ENCODE measurements at places on chromosomes 4 and X.

GRCh38 chr4:174120446-174121295 is 162.8 kb downstream of the FBXO8 start:
- no peak for DNase-seq

DNA sequence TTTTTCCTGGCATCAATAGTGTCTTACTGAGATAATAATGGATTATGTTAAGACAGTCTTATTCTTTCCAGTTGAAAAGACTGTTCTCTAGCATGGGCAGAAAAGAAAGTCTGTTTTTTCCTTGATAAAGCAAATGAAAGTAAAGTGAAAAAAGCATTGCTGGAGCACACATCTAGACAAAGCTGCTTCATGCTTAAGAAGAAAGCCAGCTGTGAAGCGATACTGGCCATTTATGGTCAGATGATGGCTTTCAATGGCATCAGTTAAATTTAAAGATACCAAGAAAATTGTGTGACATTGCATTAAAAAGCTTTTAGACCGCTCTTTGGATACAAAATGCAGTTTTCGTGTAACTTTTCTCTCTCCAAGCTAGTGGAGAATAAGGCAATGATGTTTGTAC is 242.1 kb upstream of the TRAM1L1 start:
- no peak for DNase-seq

- peak; percentile 51 for DNase-seq
These were observed 158.7 kb downstream of the DCHS2 start for GRCh38 chr4:154332681-154333421.

- no peak for DNase-seq
These were observed 1885.5 kb upstream of the ADGRL3 start for GRCh38 chr4:59314637-59315036.

GRCh38 chrX:108127152-108127551 is 35.6 kb downstream of the ATG4A start:
- DNase-seq, result no peak

- no peak for DNase-seq
These were observed at the start of gene DCLK2 for GRCh38 chr4:150078041-150078578. Gene DCLK2 (plus strand): TSS chr4:150078445. CDS start chr4:150079028, 583 bp downstream.

DNA sequence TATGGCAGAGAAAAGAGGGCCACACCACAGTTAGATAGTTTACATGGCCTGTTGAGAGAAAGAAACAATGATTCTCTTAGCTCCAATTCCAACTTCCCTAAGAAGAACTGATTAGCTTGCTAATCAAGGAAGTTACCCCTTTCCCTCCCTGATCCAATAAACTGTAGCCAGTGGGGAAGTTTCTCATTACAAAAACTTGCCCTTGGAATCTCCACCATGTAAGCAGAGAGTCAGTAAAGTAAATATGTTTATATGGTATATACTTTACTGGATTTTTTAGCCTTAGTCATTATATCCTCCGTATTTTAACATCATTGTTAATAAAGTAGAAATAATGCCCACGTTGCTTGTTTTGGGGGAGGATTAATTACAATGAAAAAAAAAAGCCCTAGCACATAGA is 7.7 kb upstream of the ADGRL3 start:
- DNase-seq, result no peak

DNA sequence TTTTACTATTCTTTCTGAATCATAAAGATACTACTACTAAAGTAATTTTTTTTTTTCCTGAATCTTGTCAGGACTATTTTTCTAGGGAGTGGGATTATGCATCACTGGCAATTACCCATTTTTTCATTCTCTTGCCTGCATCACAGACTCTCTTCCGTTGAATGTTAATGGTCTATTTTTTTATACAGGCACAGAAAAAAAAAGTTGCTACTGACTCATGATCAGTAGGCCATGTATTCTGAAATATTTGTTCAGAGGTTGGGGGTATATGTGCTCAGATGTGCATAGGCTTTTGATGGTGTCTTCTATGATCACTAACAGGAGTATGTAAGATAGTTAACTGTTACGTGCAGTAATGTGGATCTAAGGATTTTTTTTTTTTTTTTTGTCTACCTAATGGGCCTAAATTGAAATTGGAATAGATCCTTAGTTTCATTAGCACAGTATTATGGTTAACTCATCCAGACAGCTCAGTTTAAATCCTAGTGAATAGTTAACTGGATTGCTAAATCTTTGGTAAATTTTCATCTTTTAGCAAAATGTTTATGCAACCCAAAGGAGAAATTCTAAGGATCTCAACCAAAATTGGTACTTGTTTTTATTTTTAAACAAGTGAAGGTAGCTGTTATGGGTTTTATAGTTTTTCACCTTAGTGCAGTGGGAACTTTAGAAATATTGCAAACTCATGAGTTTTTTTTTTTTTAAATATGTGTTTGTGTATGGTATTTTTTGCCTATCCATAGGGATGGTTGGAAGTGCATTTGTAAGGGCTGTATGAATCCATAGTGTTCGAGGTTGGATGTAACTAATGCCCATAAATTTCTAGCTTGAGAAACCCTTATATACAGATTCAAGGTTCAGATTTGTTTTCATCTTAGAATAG is 12.1 kb downstream of the BMP2K start:
- DNase-seq, result no peak

Measured in CD4-positive, alpha-beta T cell treated with Interferon alpha-2 for 1 hour (primary cell).